Activated CD4-positive, CD25-positive, alpha-beta regulatory T cell (primary cell): ENCODE measurements at places on chromosomes 6 and 20.
A peak's percentile ranks its signal among the peaks of the same experiment; 100 is the strongest.

- DNase-seq, result no peak
Measured at GRCh38 chr6:17485181-17485580, 91.8 kb downstream of the CAP2 start.

DNA sequence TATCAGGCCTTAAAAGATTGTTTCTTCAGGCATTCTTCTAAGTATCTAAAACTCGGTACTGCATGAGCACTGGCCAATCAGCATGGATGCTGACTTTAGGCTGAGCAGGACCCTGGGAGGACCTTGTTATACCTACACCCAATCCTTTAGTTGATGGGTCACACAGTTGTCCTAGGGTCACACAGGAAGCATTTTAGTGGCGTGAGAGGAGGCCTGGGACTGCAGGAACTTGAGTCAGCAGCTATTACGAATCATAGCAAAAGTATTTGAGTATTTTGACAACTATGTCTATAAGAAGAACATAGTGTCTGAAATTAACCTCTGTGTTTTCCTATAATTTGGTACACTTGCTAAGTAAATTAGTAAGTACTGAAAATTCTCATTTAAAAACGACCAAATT, 741.4 kb downstream of the HACE1 start:
- no peak for DNase-seq

GRCh38 chr6:84517741-84518530, 246.5 kb downstream of the TBX18 start:
- DNase-seq, result no peak

- no peak for DNase-seq
Measured at GRCh38 chr20:19750101-19750606, 7.9 kb upstream of the RIN2 start.

DNA sequence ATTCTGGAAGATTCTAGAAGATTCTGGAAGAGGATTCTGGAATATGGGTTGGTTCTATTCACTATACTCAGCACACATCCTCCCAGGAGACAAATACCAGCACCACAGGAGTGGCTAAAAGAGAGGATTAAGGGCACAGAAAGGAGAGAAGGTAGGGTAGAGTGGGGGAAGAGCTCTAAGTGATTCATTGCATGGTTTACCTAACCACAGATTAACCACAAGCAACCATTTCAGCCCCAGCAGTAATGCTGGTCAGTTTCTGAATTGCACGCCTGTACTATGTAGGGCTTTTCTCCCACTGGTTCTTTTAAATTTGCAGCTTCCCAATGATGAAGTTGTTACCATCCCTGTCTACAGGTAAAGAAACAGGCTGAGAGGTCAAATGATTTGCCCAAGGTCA, 192.7 kb upstream of the PMEPA1 start:
- no peak for DNase-seq

- DNase-seq, result no peak
Measured at GRCh38 chr6:4297348-4297747, 162.0 kb upstream of the ECI2 start.

DNA sequence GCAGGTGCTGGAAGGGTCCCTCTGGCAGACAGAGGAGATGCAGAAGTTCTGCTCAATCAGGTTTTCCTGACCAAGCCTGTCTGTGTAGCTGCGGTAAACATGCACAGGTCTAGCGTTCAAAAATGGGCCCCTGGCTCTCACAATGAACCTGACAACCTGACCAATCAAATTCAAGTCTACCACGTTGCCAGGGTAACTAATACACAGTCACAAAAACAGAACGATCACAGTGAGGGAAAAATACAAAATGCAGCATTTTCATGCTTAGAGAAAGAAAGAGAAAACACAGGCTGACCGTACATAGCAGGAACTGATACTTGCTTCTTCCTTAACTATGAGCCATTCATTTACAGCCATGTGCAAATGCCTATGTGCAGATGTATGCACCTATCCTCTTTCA, 353.1 kb upstream of the TSHZ2 start:
- DNase-seq, result no peak

GRCh38 chr6:154675602-154676088, 57.6 kb upstream of the SCAF8 start:
- peak; percentile 81 for DNase-seq

DNA sequence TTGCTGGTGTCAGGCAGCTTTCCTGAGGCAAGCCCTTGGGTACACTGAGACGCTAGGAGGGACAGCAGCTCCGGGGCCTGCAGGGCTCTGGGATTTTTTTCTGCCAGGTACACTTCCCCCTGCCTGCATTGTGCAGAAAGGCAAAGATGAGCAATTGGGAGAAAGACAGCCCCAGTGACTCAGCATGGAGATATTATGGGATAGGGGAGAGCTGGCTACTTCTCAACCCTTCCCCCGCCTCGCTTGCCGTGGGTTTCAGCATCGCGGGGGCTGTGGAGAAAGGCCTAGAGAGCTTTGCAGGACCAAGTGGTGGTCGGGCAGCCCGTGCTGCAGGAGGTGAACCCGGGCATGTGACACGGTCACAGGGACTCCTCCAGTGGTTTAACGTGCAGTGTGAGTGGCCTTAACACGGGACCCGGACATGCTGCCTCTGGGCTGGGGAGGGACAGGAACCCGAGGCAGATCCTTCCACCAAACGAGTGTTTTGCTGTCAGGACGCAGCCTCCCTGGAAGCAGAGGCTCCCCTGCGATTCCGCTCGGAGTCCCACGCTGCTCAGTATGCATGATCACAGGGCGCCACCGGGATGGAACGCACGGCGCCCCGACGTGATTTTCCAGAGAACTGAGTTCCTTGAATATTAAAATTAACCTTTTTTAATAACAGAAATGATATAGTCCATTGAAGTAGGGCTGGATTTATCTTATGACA, 139.9 kb downstream of the CDH4 start:
- DNase-seq, result no peak

GRCh38 chr20:52799130-52799529, 173.0 kb upstream of the TSHZ2 start:
- no peak for DNase-seq

DNA sequence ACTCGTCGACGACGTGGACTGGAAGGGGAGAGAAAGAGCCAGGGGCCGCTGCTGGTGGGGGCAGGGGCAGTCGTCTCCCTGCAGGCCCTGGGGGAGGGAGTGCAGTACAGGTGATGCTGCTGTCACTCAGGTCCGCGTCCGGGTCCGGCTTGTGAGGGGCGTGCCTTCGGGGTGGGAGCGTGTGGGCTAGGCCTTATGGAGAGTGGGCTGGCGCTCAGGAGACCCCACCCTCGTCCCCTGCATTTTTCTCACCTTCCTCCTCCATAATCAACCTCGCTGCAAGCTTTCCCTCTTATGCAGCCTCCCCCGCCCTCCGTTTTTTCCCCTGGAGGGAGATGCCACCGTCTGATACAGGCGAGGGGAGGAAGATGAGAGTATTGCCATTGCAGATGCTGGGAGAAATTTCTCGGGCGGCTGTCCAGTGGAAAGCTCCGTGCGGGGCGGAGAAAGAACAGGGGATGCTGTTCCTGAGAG, 632 bp downstream of the PCMT1 start:
- peak; percentile 29 for DNase-seq

GRCh38 chr6:67698534-67698933, 936.5 kb upstream of the ADGRB3 start:
- DNase-seq, result no peak

DNA sequence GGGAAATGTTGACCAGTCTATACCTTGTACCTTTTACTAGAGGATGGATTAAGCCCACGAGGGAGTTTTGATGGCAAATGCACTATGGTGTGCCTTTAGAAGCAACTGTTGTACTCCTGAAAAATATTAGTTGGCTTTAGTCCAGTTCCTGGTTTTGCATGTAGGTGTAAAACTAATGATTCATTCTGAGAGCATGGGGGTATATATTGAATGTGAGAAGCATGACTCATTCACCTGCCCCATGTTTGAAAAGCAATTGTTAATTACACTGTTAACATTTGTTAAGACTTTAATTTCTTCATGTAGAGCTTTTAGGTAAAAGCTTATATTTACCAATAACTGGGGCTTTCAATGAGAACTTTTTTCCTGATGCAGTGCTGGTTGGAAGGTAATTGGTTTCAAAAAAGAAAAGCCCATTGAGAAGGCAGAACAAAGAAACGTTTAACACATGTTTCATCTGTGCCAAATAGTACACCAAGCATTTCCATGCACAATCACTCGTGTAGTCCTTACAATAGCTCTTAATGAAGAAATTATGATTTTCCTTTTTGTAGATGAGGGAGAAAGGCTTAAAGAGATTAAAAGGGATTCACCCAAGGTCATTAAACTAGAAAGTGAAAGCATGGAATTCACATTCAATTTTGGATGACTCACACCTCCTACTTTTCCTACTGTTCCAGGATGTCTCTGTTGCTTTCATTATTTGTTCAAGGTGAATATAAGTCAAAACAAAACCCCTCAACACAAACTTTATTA, 134.1 kb downstream of the CCDC170 start:
- DNase-seq, result no peak

- no peak for DNase-seq
Measured at GRCh38 chr6:147057705-147058342, 146.4 kb upstream of the STXBP5 start.

- no peak for DNase-seq
Measured at GRCh38 chr6:37435373-37435772, 2.4 kb downstream of the CMTR1 start.

DNA sequence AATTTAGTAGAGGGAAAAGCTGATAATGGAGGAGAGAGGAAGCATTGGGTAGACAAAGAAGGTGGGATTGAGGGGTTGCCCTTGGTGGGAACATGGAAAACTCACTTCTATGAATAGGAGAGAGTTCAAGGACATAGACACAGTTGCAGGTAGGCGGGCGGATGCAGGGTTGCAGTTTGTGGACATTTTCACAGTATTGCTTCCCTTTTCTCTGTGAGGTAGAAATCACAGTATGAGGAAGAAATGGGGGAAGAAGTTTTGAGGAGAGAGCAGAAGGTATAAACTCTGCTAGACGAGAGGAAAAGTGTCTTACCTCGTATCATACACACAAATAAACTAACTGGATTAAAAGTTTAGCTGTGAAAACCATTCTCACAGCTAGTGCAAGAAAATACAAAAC, 200.7 kb upstream of the ECI2 start:
- no peak for DNase-seq

GRCh38 chr6:153162646-153163045, 31.6 kb upstream of the RGS17 start:
- no peak for DNase-seq

DNA sequence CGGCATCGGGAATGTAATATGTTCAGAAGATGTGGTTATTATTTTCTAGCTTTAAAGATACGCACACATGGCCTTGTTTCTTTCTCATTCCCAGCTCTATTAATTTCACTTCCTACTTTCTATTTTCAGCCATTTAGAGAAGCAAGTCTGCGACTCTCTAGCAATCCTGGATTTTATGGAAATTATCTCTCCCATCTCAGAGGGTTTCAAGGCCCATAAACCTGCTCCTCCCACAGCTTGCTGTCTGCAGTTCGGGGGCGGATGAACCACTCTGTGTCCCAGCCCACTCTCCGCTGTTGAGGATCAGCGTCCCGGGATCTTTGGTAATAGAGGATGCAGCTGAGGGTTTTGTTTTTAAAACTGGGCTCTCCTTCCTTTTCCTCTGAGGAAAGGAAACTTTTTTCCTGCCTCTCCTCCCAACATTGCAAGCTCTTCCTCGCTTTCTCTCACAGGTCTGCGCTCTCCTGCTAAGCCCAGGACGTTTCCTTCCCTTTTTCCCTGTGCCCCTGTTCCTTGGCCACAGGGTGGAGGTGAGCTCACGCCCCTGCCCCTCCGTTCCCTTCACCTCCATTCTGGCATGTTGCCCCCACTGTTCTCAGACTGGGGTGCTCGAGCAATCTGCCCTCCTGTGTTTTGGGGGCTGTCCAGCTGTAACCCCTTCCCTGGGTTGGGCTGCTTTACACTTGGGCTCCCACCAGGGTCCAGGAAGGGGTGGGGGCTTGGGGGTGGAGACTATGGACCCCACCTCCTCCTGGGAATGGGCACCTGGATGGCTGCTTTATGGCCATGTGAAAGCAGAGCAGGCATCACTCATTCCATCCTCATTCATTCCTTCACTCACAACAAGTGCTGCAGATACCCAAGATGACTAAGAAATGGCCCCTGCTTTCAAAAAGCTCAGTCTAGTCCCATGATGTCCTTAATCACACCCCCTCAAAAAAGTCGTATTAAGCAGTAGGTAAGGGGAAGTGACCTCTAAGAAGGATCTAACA, 54.9 kb downstream of the ZBTB9 start:
- no peak for DNase-seq

- no peak for DNase-seq
Measured at GRCh38 chr6:5763871-5764270, 242.9 kb downstream of the NRN1 start.

GRCh38 chr20:34952671-34953070, 2.9 kb downstream of the GSS start:
- DNase-seq, result no peak

DNA sequence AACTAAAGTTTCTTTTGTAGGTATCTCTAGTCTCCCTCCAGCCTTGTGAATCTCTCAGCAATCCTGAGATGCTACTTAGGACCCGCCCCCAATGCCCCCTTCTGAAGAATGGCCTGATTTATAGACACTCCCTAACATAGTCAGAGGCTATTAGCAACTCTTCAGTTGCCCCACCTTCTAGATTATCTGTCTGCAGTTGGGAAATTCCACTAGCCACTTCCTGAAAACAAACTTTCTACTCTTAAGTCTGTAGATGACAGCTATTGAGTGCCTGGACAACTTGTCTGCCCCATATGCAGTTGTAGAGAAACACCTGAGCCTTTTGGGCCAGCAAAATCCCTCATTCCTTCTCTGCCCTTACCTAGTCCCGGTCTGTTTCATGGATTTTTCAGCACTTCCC, 188.2 kb upstream of the PREP start:
- no peak for DNase-seq

- DNase-seq, result no peak
Measured at GRCh38 chr6:170403451-170403850, 96.9 kb downstream of the FAM120B start.

DNA sequence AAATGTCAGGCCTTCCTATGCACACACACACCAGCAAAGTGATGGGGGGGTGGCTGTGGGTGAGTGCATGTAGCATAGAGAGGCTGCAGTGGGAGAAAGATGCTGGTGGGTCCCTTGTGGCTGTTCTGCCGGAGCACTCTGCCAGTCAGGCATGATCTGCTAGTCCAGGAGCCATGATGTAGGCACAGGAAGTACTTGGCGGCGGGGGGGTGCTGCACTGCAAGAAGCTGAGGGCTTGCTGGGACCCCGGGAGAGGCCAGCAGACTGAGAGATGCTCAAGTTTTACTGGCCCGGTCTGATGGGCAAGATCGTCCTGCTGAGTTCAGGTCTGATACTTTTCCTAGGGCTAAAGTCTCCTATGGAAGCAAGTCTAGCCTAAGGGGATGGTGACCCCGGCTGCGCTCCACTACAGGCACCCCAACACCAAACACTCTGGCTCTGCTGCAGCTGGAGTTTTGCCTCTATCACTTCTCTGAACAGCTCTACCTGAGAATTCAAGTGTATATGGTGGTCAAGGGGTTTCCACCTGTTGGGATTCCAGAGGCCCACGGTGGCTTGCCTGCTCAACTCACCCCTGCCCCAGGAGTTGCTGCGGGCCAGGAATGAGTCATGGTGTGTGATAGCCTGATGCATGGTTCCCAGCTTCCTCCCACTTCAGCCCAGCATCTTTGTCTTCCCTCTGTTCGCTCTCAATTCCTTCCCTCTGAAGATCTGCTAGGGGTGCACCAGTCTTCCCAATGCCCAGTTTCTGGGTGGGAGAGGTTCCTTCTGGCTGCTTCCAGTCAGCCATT, 971.8 kb upstream of the ADGRB3 start:
- no peak for DNase-seq

GRCh38 chr6:105429676-105430075, 26.8 kb upstream of the PREP start:
- DNase-seq, result no peak
